Smooth muscle cell of the coronary artery (primary cell): ENCODE measurements at places on chromosomes 2 and 18. TPM values are rescaled to one million over a fixed set of nuclear protein-coding genes. Genes with fewer than 3 reads are reported as not detected.

Gene PPP1R1C
- 0.38 TPM in 1 of 2 replicates, not detected in the other for total RNA-seq

Gene DCDC2C
- not detected in 2 replicates for total RNA-seq

Gene EHD3
- 23.1 and 62.2 TPM in 2 replicates for total RNA-seq

Gene SPP2
- total RNA-seq, result not detected in 2 replicates

Gene UCN
- total RNA-seq, result 0.30 TPM in 1 of 2 replicates, not detected in the other
